ENCODE measurements at places on chromosomes 5 and 9.

DNA sequence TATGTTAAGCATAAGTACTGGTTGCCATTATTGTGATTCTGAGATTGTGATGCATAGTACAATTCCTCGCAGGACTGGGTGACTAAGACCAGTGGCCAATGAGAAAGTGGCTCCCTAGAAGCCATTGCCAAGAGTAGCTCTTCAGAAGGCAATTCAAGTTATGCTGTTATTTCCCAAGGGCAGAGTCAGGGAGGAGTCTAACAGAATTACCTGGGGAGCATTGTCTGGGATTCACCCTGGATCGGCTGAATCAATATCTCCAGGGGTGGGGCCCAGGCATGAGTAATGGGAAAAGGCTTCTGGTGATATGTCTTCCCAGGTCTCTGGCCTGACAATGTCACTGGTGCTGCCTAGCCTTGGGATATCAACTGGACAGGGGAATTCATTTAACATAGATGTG, 10.9 kb upstream of the ARHGEF28 start:
- no peak for DNase-seq

- no peak for DNase-seq
Measured at GRCh38 chr9:5536684-5537083, 26.4 kb downstream of the PDCD1LG2 start.

DNA sequence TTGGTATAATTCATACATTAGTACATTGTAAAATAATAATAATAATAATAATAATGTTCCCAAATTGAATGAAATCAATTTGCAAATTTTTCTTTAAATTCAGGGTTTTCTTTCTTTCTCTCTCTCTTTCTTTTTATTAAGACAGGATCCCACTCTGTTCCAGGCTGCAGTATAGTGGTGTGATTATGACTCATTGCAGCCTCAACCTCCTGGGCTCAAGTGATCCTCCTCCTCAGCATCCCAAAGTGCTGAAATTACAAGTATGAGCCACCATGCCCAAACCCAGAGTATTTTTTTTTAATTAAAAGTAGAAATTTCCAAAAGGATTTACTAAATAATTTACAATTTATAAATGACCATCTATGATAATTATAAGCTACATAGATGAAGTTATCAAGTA, 117.7 kb downstream of the HOMER1 start:
- DNase-seq: peak; percentile 21

DNA sequence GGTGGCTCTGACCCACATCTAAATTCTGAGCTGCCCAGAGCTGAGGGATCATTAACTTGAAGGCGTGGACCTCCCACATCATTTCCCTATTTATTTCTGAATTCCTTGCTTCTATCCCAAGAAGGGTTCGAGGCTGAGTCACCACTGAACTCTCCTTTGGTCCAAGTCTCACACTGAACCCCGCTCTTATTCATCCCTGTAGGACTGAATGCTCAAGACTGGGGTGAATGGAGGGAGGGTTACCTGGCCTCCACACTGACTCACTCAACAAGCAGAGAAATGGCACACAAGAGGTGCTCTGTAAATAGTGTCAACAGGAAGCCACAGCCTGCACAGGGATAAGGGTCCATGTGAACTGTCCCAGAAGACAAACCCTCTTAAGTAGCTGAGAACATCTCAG, 79.1 kb upstream of the FSTL4 start:
- DNase-seq: no peak

DNA sequence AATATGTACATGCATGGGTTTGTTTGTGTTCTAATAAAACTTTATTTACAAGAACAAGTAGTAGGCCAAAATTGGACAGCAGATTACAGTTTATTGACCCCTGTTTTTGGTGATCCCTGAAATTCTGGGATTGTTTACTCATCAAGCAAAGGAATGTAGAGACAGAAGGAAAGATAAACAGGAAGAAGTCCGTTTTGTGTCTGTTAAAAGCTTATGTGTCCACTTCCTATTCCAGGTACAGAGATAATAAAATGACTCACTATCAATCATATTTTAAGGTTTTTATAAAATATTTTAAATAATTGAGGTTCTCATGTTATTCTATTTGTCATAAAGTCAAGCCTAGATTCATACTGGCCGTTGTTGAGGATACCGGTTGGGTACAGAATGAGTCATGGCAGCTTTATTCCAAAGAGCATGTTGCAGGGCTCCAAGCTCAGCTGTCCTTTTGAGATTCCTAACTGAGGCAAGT, 214.9 kb upstream of the DAB2 start:
- DNase-seq: no peak

GRCh38 chr5:102858808-102859207, 103.7 kb downstream of the PAM start:
- peak; percentile 41 for DNase-seq

DNA sequence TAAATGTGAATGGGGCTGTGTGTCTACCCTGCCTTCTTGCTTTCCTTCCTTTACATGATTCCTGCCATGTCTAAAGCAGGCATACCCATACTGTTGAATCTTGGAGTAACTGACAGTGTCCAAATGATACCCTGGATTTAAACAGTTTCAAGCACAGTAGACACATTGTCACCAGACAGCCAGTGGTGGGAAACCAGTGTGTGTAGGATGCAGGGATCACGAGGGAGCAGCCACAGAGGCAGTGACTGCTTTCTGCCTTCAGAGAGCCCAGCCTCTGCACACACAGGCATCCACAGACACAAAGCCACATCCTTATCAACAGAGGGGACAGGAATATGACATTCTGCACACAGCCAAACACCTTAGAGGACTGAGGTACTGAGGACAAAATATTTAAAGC, 184.2 kb upstream of the TBCA start:
- no peak for DNase-seq

GRCh38 chr5:139956342-139956741, 86.8 kb downstream of the NRG2 start:
- DNase-seq: no peak

DNA sequence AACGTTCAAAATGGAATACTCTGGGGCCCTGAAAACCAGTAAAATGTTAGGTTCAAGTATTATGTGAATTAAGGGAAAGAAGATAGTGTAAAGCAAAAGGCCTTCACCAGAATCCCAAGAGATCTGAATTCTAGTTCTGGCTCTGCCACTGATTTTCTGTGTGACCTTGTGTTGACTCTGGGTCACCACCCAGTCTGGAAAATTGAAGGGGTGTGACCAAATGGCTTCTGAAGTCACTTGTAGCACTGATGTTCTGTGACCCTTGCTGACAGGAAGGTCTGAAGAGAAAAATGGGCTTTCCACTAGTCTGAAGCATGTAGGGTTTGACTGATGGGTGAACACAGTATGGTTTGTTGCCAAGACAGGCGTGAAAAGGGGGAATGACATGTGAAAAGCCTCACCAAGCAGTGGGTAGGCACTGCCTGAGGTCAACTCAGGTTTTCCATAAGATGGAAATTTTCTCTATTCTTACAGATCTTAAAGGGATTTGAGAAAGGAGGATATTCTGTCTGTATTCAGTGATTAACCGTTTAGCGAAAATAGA, 33.1 kb downstream of the ANP32B start:
- DNase-seq: no peak

GRCh38 chr5:133409210-133409674, 203.1 kb downstream of the FSTL4 start:
- no peak for DNase-seq

- no peak for DNase-seq
Measured at GRCh38 chr9:105959531-105959930, 265.2 kb downstream of the TMEM38B start.

DNA sequence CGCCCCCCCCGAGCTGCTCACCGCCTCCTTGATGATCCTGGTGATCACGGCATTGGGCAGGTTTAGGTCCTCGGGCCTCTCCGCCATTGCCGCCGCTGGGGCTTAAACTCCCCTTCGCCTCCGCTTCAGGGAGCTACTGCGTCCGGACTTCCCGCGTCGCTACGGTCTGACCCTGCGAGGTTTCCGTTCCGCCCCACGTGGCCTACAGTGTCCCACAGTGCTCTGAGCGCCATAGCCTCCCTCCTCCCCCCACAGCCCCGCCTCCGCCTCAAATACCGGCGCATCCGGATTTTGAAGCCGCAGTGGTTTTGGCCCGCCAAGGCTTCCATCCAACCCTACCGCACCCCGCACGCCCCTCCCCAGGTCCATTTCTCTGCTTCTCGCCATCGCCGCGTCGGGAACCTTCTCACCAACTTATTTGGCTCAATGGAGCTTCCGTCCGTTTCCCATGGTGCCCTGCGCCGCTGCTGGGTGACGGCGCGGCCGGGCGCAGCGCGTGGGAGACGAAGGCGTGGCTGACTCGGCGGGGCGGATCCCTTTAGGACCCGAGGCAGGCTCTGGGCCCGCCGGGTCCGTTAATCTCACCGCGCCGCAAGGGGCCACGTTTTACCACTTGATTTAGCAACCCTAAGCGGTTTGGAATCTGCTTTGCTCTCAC, at the start of the genes C9orf43 and POLE3:
TSS of gene C9orf43 (plus strand) at position 541 of the 658 bp plus-strand sequence. CDS start 2,747 bp downstream, outside the sequence.
TSS of gene POLE3 (minus strand) at position 469 of the 658 bp plus-strand sequence. CDS start at position 87, 382 bp downstream.
- DNase-seq: peak; percentile 92

DNA sequence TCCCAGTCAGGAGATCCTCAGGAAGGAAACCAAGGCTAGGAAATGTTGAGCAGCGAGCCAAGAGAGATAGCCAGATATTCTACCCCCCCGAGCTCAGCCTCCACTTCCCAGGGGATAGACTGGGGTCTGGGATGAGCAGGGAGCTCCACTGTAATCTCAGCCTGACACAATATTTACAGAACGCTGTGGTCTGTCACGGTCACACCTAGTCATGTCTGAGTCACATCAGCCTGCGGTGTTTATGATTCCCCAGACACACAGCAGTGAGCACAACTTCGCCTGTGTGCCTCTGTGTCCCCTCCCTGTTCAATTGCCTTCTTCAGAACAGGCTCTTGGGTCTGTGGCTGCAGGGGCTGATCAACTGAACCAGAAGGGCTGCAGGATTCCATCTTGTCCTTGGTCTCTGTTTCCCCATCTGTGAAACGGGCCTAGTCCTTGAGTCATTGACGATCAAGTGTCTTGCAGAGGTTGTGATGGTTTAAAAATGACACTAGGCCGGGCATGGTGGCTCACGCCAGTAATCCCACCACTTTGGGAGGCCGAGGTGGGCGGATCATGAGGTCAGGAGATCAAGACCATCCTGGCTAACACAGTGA, 8.6 kb upstream of the PRRX2 start:
- DNase-seq: peak; percentile 38

DNA sequence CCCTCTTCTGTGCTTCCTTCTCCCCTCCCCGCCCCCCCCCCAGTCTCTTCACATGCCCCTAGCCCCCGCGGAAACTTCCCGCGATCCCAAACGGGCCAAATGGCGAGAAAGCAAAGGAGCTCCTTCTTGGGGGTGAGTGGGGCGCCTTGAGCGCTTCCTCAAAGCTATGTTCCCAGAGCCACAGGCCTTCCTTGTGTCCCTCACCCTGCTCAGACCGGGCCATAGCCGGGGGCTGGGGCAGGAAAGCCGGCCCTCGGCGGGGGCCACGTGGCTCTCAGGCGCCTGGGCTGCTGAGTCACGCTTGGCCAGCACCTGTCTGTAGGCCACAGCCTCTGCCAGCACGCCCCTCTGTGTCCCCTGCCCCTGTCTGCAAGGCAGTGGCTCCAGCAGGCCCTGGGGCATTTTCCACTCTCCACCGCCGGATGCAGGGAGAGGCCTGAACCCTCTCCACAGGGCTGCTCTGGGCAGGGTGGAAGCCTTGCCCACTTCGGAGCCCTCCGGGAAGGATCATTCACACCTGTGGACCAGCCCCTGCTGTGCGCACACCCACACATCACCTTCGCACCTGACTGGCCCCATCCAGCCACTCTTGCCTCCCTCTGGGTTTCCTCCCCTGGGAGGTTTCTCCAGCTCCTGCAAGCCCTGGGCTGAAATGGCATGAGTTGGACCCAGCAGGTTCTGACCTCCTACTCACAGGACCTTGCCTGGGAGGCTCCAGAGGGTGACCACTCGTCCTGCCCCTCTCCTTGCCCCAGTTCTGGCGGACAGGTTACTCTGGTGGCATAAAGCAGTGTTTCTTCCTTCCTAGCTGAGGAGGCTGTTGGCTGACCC, 1.2 kb upstream of the SQSTM1 start:
- peak; percentile 36 for DNase-seq

GRCh38 chr5:88251048-88251711, 17.5 kb downstream of the TMEM161B start:
- no peak for DNase-seq

DNA sequence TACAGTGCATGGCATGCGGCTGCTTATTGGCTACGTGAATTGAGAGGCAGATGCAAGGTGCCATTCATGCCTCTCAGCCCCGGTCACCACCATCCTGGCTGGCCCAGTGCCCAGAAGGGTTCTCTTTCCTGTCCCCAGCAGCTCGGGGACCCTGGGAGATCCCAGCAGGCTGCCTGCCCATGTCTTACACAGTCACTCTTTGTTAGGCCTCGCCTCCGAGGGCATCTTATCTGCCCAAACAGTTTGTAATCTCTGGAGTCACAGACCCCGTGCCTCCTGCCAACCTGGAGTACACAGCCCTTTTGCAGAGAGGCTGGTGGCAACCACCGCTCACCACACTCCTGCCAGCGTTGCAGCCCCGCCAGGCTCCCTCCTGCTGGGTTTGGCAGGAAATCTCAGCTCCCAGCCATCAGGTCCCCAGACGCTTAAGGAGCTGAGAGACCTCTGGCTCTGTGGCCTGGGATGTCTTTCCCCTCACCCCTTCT, 7.0 kb upstream of the AK1 start:
- no peak for DNase-seq

DNA sequence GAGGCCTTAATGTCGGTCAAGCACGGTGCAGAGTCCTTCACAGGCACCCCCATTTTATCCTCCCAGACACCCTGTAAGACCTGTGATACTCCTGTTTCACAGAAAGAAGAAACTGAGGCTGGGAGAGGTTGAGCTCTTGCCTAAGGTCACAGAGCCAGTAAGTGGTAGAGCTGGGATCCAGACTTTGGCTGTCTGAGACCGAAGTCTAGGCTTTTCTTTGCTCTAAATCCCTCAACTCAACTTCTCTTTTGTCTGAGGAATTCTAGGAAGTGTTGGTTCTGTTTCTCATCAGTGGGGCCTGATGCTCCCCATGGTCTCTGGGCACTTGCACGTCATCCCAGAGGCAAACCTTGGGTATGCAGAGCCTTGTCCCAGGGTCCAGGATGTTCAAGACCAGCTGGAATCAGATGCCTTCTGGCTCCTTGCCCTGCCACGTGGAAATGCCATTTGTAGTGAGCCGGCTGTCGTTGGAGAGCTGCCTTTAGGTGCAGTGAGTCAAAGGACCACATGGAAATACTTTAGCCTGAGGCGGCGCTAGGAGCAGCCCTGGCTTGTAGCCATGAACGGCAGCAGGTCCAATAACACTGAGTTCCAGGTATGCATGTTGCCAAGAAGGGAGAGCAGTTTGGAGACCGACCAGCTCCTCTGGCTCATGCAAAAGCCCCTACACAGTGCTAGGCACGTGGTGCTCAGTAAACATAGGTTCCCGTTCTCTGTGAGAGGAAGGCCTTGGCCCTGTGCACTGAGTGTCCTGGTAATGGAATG, 9.2 kb downstream of the DCANP1 start:
- DNase-seq: peak; percentile 67

- DNase-seq: no peak
Measured at GRCh38 chr5:171706736-171707441, 78.7 kb upstream of the SMIM23 start.

Measured in stromal cell of bone marrow (primary cell).